ENCODE measurements at places on chromosomes 16 and 17.
A peak's percentile ranks its signal among the peaks of the same experiment; 100 is the strongest.

DNA sequence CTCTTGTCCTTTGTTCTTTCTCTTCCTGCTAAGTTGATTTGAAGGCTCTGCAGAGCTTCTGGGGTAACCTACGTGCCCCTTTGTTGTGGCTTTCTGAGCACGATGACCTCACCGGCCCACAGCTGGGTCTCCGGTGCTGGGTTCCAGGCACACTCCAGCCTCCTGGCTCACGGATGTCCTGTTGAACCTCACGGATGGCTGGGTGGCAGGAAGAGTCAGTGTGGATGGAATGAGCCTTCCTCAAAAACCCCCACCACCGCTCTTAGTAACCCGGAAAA is 116.0 kb downstream of the SOCS1 start:
- DNase-seq: peak; percentile 41

GRCh38 chr17:7417056-7417655 is 3.0 kb upstream of the SPEM1 start:
- DNase-seq: no peak

DNA sequence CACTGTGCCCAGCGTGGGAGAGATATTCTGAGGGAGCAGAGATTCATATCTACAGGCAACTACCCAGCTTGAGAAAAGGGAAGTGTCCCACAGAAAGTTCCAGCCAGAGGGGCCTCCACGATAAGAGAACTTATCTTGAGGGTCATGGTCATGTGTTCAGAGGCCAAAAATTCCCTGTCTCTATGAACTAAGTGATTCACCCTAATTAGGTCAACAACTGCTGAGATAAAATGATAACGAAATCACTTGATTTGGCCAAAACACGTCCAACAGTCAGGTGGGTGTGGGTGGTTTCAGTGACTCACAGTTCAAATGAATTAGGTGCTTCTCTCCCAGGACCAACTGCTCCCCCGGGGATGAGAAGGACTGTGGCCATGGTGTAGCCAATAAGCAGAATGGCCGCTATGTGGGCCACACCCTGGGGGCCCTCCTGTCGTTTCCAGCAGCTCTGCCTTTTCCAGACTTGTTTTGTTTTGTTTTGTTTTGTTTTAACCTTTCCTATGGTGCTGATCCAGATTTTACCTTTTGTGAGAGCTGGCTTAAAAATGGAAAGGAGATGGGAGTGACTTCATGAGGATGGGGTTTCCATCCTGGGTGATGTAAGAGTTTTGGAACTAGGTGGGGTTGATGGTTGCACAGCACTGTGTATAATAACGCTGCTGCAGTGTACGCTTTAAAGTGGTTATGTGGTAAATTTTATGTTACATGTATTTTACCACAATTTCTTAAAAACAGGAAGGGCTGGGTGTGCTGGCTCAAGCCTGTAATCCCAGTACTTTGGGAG is 8.7 kb downstream of the DNAI2 start:
- DNase-seq: no peak

GRCh38 chr17:51770027-51770759 is 388.3 kb downstream of the CA10 start:
- DNase-seq: no peak

GRCh38 chr17:81390029-81390872 is 5.0 kb upstream of the BAHCC1 start:
- no peak for DNase-seq

GRCh38 chr17:8939496-8940334 is 25.8 kb downstream of the PIK3R5 start:
- DNase-seq: peak; percentile 78

DNA sequence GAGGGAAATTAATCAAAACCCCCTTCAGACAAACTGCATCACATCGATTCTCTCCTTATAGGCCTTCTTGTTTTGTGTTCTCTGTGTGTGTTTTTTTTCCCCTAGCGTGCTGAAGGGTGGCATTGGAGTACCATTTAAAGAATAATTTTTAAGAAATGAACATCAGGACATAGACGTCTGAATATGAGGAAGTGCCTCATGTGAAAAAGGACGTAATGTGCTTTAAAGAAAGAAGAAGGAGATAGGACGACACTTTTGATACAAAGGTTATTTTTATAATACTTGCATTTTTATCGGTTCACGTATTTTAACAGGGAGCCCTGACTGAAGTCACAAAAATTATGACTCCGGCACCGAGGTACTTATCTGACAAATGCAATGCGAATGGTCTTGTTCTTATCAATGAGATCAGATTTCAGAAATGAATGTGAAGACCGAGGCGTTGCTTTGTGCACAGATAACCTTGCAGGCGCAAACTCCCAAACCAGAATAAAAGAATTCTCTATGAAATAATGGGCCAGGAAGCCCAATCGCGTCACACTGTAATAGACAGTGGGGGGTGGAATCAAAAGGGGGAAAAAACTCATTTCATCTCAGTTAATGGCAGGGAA is 606.3 kb downstream of the MAF start:
- DNase-seq: no peak

- DNase-seq: no peak
These were observed 10.5 kb upstream of the KRT19 start for GRCh38 chr17:41538565-41538991.

DNA sequence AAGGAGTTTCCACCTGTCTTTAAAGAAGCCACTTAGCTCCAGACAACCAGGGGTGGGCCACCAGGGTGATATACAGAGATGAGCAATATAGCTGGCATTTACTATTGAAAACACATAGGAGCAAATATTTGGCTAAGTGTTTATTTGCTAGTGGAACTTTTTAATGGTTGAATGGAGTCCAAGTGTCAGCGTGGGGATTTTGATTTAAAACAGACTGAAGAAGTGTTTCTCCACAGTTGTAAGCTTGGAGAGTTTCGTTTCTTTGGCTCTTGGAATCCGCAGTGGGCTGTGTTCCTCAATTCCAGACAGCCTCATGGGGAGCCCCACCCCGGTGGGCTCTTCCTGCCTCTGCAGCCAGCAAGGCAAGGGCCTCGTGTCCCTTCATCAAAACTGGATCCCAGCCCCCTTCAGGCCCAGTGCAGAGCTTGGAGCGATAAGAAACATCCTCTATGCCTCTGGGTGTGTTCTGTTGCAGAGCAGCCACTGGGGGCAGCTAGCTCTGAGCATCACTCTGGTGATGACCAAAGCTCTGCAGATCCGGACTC is 36.1 kb downstream of the NOG start:
- no peak for DNase-seq

- no peak for DNase-seq
These were observed 25.0 kb downstream of the ALOX15 start for GRCh38 chr17:4616476-4616875.

DNA sequence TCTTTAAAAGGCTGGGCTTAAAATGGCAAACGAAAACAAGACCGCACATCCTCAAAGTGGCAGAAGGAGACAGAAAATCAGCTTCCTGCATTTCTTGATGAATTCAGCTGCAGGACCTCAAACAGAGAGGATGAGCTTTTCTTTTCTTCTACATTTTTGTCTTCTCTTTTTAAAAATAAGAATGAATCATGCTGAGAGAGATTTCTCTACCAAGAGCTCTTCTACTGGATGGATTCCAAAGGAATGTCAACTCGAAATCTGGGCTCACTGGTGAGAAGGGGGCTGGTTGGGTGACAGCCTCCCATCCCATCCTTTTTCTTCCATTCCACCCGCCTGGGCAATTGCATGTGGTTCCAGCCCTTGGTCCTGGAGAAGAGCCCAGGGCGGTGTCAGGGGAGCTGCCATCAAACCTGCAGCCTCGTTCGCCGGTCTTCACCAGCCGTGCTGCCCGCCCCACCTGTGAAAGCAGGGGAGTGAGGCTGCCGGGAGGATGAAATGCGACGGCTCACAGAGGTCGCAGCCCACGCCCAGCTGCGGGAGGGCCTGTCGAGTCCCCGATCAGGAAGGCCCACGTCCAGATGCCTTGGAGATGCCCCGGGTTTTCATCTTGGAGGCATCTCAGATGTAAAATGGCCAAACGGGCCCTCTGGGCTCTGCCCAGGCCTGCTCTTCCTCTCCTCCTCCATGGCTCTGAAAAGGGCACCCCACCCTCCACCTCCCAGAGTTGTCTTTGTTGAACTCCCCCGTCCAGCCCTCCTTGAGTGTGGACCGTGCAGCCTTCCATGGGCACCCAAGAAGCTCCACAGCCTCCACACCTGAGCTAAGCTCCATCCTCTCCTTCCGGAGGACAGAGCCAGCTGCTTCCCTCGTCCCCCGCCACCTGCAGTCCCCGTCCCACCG is 121.9 kb downstream of the FOXL1 start:
- DNase-seq: no peak

- no peak for DNase-seq
These were observed 208.4 kb downstream of the SLC39A11 start for GRCh38 chr17:72884066-72884465.

DNA sequence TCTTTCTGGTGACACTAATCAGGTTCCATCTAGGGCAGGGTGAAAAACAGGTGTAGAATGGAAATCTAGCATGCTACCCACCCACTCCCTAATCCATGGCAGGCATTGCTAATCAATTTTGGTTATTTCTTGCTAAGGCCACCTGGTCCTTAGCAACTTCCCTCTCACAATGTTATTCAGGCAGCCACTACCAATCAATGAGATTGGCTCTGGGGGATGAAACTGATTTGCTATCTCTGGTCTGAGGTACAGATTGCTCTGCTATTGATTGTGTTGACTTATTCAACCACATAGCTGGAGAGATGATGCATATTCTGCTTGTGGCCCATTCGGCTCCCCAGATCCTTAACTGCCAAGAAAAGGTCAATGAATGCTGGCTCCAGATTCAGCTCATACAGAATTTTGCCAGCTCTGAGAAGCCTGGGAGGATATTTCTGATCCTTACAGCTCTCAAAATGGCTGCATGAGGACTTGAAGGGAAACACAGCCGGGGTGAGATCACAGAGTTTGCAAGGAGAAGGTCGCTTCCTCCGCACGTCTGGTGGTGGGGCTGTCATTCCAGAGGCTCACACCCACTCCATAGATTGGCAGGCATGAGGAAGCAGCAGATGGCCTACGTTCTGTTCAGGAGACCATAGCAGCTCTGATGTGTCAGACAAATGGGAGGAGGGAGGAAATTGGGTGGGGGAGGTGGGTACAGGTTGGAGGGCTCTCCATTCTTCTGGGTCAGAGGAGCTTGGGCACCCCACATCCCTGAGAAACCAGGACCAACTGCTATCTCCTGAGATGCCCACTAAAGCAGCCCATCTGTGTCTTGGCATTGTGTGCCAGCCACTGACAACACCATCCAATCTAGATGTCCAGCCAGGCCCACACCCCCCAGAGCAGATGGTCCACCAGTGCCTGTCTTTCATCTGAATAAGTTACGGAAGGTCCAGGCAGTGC is 22.3 kb downstream of the SEZ6 start:
- no peak for DNase-seq

Measured in CD4-positive, alpha-beta T cell (primary cell).